Posterior cingulate gyrus (tissue), 11 donors: ENCODE measurements at places on chromosomes 3 and 15.

- no peak for DNase-seq
These were observed 26.4 kb upstream of the ZNF774 start for GRCh38 chr15:90325726-90326125.

GRCh38 chr3:115814778-115815380 is 191.6 kb downstream of the GAP43 start:
- peak; percentile 82 for DNase-seq

- DNase-seq, result peak; percentile 89
These were observed 130.8 kb upstream of the SLC2A2 start for GRCh38 chr3:171157286-171157685.

GRCh38 chr3:135109681-135110080 is 314.6 kb downstream of the EPHB1 start:
- no peak for DNase-seq

DNA sequence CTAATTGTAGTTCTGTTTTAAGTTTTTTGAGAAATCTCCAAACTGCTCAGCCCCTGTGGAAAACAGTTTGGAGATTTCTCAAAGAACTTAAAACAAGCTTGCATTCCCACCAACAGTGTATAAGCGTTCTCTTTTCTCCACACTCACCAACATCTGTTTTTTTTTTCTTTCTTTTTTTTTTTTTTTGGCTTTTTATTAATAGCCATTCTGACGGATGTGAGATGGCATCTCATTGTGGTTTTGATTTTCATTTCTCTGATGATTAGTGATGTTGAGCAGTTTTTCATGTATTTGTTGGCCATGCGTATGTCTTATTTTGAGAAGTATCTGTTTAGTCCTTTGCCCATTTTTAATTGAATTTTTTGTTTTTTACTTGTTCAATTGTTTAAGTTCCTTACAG is 73.1 kb upstream of the COL8A1 start:
- DNase-seq, result no peak

DNA sequence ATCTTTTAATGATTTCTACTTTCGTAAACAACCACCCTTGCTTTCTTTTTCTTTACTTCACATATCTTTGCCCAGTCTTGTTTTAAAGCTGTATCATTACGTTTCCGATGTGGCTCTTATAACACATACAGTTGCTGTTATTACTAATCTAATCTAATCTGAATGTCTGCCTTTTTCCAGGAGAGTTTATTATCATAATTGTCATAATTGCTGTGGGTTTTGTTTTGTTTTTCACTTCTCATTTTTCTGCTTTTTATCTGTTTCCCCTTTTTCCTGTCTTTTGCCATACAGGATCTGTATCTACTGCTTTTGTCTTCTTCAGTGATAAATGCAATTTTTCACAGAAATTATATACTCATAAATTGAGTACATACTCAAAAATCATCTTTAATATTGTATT is 24.9 kb downstream of the HACL1 start:
- no peak for DNase-seq

GRCh38 chr15:49270541-49271421 is 100.7 kb downstream of the GALK2 start:
- DNase-seq, result no peak

DNA sequence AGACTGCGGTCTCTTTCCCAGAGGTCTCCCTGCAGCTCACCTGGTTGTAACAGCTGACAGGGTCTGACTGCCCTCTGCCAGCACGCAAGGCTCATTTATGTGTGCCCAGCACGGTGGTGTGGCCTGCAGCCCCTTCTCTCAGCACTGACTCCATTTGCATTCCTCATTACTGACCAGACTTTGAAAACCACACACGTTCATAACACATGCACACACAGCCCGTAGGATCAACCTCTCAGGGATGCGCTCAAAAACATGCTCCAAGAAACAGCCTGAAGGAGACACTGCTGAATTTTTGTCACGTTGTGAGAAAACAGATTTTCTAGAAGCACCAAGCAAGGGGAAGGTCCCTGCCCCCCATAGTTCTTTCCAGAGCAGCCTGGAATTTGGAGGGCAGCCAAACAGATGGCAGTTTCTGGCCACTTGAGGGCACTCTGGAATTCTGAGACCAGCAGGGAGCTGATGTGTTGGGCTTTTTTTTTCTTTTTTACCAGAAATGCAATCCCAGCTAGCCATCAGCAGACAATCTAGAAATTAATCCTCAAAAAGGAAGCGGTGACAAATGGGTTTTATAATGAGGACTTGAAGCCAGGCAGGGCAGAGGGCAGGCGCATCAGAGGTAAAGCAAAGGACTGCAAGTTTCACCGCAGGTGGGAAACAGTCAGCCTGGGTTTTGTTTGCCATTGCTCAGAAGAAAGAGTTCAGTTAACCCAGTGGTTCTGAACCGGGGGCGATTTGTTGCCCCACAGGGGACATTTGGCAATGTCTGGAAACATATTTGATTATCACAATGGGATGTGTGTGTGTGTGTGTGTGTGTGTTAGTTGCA is 170.5 kb upstream of the PROK2 start:
- peak; percentile 85 for DNase-seq

GRCh38 chr3:37198996-37199395 is 24.6 kb upstream of the LRRFIP2 start:
- no peak for DNase-seq

DNA sequence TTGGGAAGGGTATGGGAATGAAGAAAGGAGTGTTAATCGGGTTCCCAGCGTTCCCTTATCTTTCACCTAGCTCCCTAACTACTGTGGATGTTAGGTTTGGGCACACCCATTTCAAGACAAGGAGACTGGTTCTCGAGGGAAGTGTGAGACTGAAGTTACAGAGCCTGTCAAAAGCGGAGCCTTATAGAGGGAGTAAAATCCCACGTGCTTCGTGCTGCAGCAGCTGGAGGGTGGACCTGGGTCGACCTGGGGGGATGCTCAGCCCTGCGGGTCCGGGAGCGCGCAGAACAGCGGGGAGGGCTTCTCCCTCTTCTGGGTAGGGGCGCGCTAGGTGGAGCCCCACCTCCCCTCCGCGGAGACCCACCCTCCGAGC is 314 bp upstream of the TMED3 start:
- DNase-seq, result no peak

DNA sequence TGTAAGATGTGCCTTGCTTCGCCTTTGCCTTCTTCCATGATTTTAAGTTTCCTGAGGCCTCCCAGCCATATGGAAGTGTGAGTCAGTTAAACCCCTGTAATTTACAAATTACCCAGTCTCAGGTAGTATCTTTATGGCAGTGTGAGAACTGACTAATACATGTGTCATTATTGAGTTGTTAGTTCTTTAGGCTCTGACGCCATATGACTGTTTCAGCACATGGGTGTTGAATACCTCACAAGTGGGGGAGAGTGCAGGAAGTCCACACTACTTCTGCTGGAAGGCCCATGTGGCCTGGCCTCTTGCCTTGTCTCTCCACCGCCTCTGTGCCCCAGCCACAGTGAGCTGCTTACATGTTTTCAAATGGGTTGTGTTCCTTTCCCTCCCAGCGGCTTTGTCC is 28.5 kb downstream of the MFSD1 start:
- no peak for DNase-seq

GRCh38 chr3:177133860-177134815 is 63.1 kb downstream of the TBL1XR1 start:
- no peak for DNase-seq
